ENCODE measurements at places on chromosomes 3 and 15.
A peak's percentile ranks its signal among the peaks of the same experiment; 100 is the strongest.

DNA sequence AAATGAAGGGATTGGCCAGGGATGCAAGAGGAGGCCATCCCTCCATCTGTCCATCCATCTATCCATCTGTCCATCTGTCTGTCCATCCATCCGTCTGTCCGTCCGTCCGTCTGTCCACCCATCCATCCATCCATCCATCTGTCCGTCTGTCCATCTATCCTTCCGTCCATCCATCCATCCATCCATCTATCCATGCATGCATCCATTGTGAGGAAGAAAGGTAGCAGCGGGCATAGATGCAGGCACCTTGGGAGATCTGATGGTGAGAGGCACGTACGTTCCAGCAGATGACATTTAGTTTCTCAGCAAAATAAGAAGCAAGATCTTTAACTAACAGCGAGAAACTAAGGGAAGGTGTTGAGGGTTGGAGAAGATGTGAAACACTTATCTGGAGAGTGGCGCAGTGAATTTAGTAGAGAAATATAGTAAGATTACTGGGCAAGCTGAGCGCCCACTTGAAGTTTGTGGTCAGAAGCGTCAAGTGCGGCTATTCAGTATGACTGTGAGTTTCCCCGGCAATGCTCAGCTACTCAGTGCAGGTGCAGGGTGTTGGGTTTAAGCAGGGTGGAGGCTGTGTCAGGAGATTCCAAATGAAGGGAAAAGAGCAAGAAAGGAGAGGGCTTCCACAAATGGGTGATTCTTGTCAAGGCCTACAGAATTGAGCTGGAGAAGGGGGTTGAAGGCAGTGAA is 22.4 kb upstream of the SRP14 start:
- no peak for DNase-seq

GRCh38 chr3:170247875-170248274 is 25.7 kb downstream of the PRKCI start:
- DNase-seq = no peak

GRCh38 chr15:60899322-60899966 is 329.7 kb downstream of the RORA start:
- no peak for DNase-seq

DNA sequence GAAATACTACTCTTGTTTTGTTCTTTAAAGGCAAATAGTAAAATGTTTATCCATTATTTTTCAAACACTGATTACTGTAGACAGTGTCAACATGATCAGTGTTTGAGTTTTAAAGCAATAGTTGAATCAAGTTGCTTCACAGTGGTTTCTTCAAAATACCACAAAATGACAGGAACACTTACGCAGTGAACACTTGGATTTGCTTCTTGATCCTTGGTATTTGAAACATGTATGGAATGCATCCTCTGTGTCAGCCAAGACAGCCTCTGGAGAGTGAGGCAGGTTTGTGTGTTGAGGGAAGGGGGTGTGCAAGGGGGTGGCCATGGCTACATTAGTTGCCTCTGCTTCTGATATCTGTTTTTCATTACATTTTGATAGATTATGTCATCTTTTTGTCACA is 413.0 kb downstream of the RBMS3 start:
- DNase-seq = no peak

DNA sequence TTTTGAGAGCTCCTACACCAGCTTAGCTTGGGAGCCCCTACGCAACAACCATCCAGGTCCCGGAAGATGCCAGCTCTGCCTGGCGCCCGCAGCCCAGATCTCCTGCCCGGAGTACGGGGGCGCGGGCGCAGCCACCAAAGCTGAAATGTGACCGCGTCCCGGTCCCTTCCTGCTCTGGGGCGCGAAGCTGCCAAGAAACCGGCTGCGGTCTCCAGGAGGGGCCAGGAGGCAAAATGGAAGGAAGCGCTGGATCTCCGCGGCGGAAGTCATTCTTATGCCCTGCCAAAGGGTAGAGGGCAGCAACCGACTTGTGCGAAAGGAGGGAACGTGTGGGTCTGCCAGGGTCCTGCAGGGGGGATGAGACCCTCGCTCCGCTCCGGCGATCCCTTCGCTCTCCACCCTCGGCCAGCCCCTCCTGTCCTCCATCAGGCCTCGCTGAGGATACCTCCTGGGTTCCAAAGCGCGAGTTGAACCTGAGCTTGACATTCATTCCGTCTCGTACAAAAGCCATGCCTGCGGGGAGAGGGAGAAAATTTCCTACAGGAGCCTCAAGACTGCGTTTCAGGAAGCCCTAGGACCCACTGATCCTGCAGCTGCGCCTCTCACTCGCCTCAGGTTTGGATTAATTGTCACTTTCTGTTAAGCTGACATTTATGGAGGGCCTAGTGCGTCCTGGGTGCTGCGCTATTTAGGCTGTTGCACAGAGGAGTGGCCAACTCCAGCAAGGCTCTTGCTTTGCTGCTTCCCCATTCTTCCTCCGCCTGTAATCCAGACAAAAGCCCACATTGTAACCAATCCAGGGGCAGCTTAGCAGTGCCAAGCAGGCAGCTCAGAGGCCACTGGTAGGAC is 98.3 kb upstream of the VGLL3 start:
- DNase-seq = no peak

GRCh38 chr3:58258392-58259055 is 20.9 kb downstream of the ABHD6 start:
- no peak for DNase-seq

DNA sequence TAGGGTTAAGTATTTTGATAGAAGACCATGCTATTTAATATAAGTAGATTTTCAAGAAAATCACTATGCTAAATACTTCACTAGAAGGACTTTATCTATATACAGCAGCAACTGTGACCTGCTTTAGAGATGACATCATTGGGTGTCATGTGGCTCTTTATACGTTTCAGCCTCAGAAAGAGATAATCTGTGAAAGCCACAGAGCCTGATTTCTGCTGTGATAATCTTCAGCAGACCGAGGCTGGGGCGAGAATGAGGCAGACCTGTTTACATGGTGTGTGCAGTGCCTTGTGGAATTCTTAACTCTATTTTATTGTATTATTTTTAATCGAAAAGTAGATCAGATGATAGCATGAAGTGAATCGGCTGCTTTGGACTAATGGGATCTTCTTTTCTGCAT is 471.2 kb downstream of the MFSD1 start:
- no peak for DNase-seq

DNA sequence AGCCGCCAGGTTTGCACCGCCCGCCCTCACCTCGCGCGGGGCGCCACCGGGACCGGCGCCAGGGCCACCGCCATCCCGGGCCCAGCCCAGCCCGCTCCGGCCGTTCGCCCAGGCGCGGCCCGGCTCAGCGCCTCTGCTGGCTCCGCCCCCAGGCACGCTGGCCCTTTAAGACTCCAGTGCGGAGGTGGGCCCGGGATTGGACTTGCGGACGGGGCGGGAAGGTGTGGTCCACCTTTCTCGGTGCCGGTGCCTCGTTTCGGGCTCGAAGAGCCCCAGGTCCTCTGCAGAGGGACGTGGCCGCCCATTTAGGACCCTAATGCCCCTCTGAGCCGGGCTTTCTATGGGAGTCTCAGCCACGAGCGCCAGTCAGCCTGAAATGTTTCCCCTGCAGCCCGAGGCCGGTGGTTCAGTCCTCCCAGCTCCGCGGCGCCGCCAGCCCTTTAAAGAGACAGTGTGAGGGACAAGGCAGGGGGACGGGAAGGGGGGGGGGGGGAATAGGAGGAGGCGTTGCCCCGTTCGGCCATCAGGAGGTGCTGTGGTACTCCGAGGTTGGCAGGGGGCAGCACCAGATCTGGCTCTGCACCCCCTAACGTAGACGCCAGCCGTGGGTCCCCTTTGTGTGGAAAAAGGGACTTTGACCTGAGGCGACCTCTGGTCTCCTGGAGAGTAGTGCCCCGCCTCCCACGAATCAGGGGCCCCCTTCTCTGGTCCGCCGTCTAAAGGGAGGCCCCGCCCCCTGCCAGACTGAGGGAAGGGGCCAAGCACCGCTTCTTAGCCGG is 1.0 kb downstream of the HYAL2 start:
- peak; percentile 43 for DNase-seq

GRCh38 chr3:133884887-133885711 is 10.6 kb downstream of the RAB6B start:
- no peak for DNase-seq

DNA sequence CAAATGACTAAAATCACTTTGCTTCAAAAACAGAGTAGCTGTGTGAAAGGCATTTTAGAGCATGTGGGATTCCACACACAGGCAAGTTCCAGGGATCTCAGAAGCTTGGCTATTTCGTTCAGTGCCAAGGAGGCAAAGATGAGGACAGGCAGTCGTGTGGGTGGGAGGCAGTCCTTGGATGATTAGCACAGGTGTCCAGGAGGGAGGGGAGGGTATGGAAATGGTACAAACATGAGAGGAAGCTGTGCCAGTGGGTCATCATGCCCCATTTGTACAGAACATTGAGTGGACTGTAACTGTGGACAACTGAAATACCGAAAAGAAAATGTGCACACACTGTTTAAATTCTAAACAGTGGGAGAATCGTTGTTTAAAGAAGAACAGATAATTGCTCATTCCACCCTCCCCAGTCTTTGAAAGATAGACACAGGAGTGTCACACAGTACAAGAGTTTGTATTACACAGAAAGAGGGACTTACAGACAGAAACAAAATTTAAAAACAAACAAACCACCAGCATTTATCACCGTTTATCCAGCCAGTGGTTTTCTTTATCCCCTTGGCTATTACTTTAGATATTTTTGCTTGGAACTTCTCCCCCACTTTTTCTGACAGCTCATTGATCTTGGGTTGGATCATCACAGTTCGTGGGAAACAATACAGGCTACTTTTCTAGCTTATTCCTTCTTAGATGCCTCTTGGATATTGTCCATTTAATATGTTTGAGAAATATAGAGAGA is 122.9 kb downstream of the GREM1 start:
- no peak for DNase-seq

DNA sequence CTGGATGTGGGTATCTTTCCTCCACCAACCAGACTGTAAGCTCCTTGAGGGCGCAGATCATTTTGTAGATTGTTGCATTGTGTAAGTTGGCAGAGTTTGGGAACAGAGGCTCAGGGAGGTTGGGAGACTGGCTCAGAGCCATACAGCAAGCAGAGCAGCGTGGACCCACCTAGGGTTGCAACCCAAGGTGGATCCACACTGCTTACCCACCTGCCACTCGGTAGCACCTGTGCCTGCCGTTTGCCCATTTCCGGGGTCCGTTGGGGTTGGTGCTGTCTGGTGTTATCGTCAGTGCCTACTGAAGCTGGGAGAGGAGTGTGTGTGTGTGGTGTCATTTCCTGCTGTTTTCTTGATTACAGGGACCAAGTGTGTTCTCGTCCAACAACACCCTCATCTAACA is 19.0 kb downstream of the SMAD6 start:
- no peak for DNase-seq

GRCh38 chr3:25604107-25604805 is 60.5 kb downstream of the TOP2B start:
- DNase-seq = no peak

GRCh38 chr3:195071011-195071728 is 199.8 kb downstream of the XXYLT1 start:
- no peak for DNase-seq

DNA sequence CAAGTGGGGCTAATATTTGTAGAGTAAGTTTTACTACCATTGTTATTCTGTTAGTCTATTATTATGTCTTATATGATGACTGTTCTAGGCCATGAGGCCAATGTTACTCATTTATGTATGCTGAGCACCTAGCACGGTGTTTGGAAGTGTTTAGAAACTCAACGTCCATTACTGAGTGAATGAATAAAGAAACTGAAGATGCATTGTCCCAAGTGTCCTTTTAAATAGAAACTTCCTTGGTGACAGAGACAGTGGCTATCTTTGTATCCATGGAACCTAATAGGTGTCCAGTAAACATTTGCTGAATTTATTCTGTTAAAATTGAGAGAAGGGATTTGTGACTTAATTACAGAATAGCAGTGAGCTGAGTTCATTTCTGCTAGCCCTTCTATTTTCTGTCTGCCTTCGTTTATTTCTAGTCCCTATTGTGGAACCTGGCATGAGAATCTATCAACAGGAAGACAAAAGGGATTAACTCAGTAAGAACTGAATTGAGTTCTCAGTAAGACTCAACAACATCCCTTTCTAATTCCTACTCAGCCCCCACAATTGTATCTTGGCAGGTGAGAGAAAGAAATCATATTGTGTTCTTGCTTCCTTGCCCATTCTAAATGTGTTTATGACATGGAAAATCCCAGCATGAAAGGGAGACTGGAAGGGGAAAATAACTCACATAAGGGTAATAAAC is 246.6 kb upstream of the LRRC3B start:
- DNase-seq = no peak

DNA sequence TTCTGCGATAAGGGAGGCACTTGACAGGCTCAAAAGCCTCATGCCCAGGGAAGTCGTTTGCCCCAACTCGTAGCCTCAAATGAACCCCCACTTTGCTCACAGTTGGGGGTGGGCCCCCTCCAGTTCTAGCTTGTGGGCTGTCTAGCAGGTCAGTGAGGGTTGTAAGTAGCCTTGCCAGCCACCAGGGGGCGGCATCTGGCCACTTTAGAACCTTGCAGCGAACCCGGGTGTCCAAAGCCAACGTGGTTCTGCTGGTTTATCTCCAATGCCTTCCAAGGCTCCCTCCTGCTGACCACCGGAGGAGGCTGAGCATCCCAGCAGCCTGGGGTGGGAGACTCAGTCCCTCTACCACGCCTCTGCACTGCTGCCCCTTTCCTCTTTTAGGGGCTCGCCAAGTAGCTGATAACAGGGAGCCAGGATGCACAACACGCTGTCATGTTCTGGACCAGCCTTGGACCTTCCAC is 9.2 kb upstream of the RBSN start:
- DNase-seq = peak; percentile 17

- DNase-seq = no peak
Observed at GRCh38 chr3:197794115-197794514, 3.1 kb downstream of the LRCH3 start.

GRCh38 chr3:28947751-28948150 is 333.1 kb upstream of the RBMS3 start:
- no peak for DNase-seq

GRCh38 chr15:70412794-70413193 is 315.1 kb upstream of the TLE3 start:
- no peak for DNase-seq

DNA sequence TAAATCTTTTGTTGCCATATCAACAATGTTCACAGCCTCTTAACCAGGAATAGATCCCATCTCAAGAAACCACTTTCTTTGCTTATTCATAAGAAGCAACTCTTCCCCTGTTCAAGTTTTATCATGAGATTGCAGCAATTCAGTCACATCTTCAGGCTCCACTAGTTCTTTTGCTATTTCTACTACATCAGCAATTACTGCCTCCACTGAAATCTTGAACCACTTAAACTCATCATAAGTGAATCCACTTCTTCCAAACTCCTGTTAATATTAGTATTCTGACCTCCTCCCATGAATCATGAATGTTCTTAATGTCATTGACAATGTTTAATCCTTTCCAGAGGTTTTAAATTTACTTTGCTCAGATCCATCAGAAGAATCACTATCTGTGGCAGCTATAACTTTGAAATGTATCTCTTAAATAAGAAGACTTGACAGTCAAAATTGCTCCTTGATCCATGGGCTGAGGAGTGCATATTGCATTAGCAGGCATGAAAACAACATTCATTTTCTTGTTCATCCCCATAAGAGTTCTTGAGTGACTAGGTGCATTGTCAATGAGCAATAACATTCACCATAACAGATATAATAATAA is 205.9 kb downstream of the DTWD1 start:
- no peak for DNase-seq

GRCh38 chr3:30810625-30811024 is 83.8 kb downstream of the GADL1 start:
- DNase-seq = no peak

GRCh38 chr15:70219256-70219895 is 121.7 kb upstream of the TLE3 start:
- DNase-seq = no peak

GRCh38 chr15:90829942-90830440 is 38.4 kb upstream of the FURIN start:
- no peak for DNase-seq

- DNase-seq = no peak
Observed at GRCh38 chr3:98884675-98885371, 16.7 kb downstream of the DCBLD2 start.

GRCh38 chr3:128492671-128493569 is at the start of gene GATA2:
Gene GATA2, minus strand, starts transcription at chr3:128493201. Its CDS starts 6,170 bp downstream, at chr3:128487031.
- DNase-seq = no peak
